Caki2 (cell line): ENCODE measurements at places on chromosomes 2 and 18.

- DNase-seq: no peak
Measured at GRCh38 chr2:37143974-37144373, 12.8 kb downstream of the EIF2AK2 start.

- DNase-seq: no peak
Measured at GRCh38 chr2:235018838-235019237, 67.0 kb downstream of the SH3BP4 start.

DNA sequence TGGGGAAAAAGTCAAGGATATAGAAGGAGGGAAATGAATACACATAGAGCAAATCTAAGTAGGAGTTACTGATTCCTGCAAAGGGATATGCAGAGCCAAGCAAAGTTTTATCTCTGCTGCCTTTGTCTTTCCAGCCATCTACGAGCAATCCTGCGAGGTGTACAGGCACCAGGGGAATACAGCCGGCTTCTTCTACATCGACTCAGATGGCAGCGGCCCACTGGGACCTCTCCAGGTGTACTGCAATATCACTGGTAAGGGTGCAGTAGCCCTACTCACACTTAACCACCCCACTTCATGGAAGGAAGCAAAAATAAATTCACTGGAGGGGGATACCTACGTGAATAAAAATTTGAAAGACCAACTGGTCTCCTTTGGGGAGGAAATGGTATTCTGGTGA is 584.6 kb downstream of the CNTNAP5 start:
- DNase-seq: no peak

GRCh38 chr2:164558450-164558849 is 62.8 kb downstream of the GRB14 start:
- DNase-seq: no peak

DNA sequence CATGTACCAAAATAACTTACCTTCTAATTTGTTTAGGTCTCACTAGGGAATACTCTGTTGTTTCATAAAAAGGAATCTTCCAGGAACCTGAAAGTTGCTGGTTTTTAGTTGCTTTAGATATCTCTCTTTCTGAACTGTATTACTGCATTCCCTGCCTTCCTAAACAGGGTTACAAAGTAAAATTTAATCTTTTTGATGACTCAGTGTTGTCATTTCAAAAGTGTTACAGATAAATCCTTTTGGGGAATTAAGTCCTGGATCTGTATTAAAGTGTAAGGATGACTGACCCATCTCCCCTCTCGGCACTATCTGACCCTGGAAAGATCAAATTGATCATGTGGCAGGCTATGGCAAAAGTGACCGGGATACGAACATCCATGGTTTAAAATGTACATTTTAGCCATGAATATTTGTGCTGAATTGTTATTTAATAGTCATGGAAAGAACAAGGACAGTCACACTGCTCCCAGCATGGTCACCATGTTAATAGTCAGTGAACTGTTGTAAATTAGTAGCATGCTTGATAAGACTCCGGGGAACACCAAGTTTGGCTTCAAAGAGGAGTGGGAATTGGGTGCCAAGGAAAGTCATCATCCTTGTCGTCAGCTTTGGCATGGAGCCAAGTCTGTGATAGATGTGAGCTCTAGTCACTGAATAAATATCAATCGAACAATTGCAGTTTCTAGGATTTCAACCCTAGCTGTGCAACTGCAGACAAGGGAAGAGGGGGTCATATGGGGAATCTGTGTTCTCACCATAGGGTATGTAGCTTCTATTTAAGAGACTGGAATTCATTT is 4.2 kb downstream of the PLEKHA3 start:
- peak; percentile 40 for DNase-seq

DNA sequence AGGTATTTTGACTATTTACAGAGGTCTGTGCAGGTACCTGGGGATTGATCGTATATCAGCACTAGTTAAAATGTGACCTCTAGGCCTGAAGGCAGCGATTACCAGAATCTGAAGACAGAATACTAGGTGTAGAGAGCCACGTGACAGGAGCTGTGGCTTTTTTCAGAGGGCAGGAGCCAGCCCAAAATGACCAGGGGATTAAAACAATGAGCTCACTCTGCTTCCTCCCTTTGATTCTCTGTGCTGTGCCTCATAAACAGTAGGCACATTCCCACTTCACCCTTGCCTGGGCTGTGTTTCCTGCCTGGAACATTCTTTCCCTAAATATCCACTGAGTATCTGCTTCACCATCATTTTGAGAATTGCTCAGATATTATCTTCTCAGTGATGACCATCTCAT is 15.2 kb downstream of the ITGAV start:
- DNase-seq: no peak
